CD4-positive, alpha-beta T cell treated with Interleukin-4 for 4 hours (primary cell): ENCODE measurements at places on chromosomes 12 and 14.

- no peak for DNase-seq
Measured at GRCh38 chr12:63897931-63898330, 53.4 kb downstream of the SRGAP1 start.

GRCh38 chr14:75452900-75453816 lies 25.3 kb downstream of the JDP2 start:
- DNase-seq = no peak

DNA sequence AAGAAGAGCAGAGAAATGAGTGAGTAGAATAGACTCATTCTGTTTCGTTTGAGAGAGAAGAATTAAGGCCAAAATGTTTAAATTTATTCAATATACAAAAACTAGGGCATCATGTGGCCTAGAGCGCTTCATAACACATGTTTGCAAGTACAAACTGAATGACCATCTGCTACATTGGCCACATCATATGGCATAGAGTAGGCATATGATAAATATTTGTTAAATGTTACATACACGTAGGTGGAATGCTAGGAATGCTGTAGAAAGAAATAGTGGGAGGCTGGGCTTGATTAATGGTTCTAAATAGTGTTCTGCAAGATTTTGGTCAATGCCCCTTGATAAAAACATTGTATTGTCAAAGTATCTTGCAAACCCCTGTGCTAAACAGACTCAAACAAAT lies 10.8 kb downstream of the MGP start:
- no peak for DNase-seq

GRCh38 chr12:65634061-65634460 lies 190.2 kb upstream of the HMGA2 start:
- DNase-seq = no peak

GRCh38 chr14:100409003-100409360 lies 85.8 kb downstream of the SLC25A47 start:
- DNase-seq = no peak

GRCh38 chr12:50536831-50537537 lies 32.2 kb downstream of the DIP2B start:
- DNase-seq = no peak

GRCh38 chr14:65177551-65177950 lies 75.2 kb upstream of the MAX start:
- DNase-seq = no peak

DNA sequence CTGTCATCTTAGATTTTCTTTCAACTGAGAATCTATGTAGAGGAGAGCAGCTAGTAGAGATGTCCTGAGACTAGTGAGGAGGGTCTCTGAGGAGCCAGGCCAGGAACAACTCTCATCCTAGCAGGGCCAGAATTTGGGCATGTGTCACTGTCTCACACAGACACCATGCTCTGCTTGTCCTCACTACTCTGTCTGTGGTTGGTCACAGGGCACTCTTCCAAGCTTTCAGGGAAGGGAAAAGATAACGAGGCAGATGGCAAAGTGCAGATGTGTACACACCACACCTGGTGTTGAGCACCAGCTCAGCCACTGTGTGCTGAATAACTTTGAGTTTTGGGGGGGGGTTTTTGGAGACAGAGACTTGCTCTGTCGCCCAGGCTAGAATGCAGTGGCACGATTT lies 2.5 kb downstream of the SSPN start:
- no peak for DNase-seq

GRCh38 chr12:74848006-74848405 lies 310.4 kb downstream of the ATXN7L3B start:
- no peak for DNase-seq

GRCh38 chr12:49093792-49094159 lies 825 bp downstream of the DHH start:
- no peak for DNase-seq

DNA sequence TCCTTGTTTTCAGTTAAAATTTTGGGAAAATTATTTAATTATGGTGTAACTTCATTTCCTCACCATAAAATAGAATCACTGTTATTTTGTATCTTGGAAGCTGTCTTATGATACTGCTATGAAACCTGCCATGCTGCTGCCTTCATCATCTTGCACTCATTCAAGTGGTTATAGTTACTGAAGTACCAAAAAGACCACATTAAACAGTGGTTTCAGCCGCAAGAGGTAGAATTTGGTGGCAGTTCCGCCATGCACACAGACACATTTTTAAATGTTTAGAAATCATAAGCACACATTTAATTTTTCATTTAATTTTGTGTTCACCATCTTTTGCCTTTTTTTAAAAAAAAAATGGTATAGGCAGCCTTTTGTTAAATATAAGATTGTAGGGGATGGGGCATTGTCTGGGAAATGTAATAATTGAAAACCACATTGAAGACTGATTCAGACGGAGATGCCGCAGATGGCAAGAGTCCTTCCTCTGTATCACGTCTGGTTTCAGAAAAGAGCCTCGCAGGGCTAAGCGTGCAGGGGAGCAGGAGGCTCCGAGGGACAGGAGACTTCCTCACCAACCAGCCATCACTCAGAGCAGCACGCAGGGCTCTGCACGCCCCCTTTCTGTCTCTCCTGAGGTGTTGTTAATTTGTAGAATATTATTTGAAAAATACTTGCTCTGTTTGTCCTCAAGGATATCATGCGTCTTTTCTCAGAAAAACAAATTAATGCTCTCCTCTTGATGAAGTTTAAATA lies 115.2 kb upstream of the PELI2 start:
- DNase-seq = peak; percentile 41
